Immature natural killer cell (primary cell): ENCODE measurements at places on chromosomes 3 and 15. TPM values are rescaled to one million over a fixed set of nuclear protein-coding genes. Genes with fewer than 3 reads are reported as not detected.

DNA sequence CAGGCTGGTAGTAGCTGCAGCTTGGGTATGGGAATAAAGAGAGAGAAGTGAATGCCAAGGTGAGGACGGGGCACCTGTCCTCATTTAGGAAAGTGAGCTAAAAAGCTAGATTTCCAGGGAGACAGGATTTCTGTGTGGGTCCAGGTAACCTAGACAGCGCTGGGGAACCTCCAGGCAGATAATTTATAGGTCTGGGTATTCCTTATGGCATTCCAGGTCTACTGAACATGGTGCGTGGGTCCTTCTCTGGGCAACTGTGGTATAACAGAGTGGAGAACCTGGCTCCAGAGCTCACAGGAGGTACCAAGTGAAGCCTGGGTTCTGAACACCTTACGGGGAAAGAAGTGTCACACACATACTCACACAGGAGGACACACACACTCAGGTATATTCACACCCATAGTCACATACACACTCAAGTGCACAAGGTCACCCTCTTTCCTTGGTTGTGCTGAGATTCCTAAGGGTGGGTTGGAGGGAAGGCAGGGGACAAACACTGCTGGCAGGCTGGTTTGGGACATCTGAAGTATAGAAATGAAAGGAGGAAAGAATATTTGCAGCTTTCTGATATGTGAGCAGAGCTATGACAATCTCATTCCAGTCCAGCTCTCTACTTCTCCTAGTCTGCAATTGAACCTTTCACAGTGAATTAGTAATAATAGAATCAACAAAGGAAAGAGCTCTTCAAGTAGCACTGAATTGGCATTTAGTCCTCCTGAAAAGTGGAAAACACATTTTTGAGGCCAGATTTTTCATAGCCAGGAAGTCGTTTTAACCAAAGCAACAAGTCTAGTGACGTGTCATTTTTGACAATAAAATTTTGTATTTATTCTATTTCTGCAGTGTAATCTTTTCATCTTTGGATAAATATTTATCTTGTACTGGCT lies 37.4 kb upstream of the ITGA11 start:
- no peak for DNase-seq

Gene SLC51B
- not detected for polyA plus RNA-seq

- no peak for DNase-seq
Observed at GRCh38 chr3:138060792-138061191, 50.8 kb downstream of the CLDN18 start.

- DNase-seq, result no peak
Observed at GRCh38 chr15:90988296-90988695, 6.0 kb downstream of the PRC1 start.

Gene KCNH8
- polyA plus RNA-seq, result not detected

GRCh38 chr3:189557824-189558223 lies 73.4 kb upstream of the TP63 start:
- no peak for DNase-seq

Gene CCDC50
- polyA plus RNA-seq, result 15.9 TPM

DNA sequence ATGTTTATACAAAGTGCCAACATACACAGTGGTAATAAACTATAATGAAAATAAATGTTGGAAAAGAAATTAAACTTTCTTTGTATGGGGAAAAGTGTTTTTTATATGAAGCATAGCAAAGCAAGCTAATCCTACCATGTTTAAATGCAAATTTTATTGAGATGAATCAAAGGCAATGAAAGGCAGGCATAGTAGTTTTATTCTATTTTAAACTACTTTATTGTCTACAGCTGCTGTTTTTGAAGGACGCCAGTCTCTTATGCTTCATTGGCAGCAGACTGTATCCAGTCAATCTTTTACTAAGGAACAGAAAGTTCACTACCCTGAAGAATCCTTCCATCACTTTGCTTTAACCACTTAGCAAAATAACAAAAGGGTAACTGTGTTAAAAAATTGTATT lies 761.0 kb downstream of the ROBO2 start:
- no peak for DNase-seq

Gene DLEC1
- 0.16 TPM for polyA plus RNA-seq

Gene TMED3
- polyA plus RNA-seq, result 82.4 TPM

Gene TMEM158
- not detected for polyA plus RNA-seq

DNA sequence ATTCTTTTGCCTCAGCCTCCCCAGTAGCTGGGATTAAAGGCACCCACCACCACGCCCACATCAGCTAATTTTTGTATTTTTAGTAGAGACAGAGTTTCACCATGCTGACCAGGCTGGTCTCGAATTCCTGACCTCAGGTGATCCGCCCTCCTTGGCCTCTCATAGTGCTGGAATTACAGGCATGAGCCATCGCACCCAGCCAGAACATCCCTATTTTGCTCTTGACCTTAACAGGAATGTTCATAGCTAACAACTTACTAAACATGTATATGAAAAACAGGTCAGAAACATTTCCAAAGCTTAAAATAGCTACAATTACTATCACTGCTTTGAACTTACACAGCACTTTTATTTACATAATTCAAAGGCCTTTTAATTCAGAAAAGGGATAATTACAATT lies 33.7 kb downstream of the UQCC5 start:
- DNase-seq, result no peak
